HCEC 1CT (cell line): ENCODE measurements at places on chromosomes 1 and 21.
A peak's percentile ranks its signal among the peaks of the same experiment; 100 is the strongest.

- DNase-seq = no peak
Observed at GRCh38 chr1:190119683-190120082, 358.0 kb downstream of the BRINP3 start.

GRCh38 chr1:3459940-3460671, 5.6 kb downstream of the ARHGEF16 start:
- no peak for DNase-seq

- DNase-seq = peak; percentile 69
Observed at GRCh38 chr1:225454733-225455132, 26.9 kb upstream of the LBR start.

DNA sequence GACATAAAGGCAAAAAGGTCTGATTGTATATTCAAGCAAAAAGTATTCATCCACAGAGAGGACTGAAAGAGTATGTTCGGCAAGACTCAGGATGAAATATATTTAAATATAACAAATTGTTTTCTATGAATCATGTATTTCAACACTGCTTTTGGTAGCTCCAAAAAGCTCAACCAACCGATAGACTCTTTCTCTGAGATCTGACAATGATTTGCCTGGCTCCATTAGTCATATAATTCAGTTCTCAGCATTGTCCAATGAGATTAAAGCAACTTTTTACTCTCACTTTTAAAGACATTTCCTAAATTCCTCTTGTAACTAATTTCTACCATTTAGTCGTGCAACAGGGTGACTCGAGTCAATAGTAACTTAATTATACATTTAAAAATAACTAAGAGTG, 319.1 kb upstream of the GREM2 start:
- DNase-seq = no peak

GRCh38 chr1:178023181-178023618, 53.3 kb upstream of the SEC16B start:
- no peak for DNase-seq
